ENCODE measurements at places on chromosomes 4 and X.

GRCh38 chr4:128061566-128062536 is 739 bp downstream of the LARP1B start:
- peaks cover 23% of the 10 kb centered on the region for H3K4me1 ChIP-seq
- H3K36me3 ChIP-seq, result no peaks in the 10 kb centered on the region
- H3K4me3 ChIP-seq, result peak overlapping the region; percentile 94
- DNase-seq, result peak; percentile 55

- DNase-seq, result no peak
- peak overlapping the region; percentile 82 for H3K4me3 ChIP-seq
- peaks cover 99% of the 10 kb centered on the region for H3K27me3 ChIP-seq
- H3K4me1 ChIP-seq, result peaks cover 18% of the 10 kb centered on the region
These were observed 14.7 kb upstream of the PITX2 start for GRCh38 chr4:110637408-110638088.

GRCh38 chrX:107728371-107729099 is 47.1 kb downstream of the TSC22D3 start:
- peaks cover 12% of the 10 kb centered on the region for H3K4me1 ChIP-seq
- H3K27me3 ChIP-seq, result no peaks in the 10 kb centered on the region
- H3K27ac ChIP-seq, result no peak overlapping the region
- H3K36me3 ChIP-seq, result no peaks in the 10 kb centered on the region
- no peak overlapping the region for H3K4me3 ChIP-seq
- no peak for DNase-seq

DNA sequence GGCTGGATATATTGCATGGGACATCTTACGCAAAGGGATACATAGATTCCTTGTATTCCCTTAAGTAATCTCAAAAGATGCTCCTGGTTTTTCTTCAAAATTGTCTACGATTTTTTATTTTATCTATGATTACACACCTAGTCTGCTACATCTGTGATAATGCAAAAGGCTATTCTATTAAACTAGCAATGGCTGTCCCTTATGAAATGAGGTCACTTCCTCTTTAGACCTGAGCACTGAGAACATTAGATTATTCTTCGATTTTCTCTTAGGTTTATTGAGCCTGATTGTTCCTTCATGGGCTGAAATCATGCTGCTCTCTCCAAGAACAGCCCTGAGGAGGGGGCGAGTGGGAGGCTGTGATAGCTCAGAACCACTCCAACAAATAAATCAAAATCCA is 126.8 kb upstream of the ENPP6 start:
- no peak for DNase-seq
- H3K36me3 ChIP-seq, result no peaks in the 10 kb centered on the region
- H3K4me1 ChIP-seq, result peaks cover 48% of the 10 kb centered on the region
- H3K27ac ChIP-seq, result no peak overlapping the region
- no peaks in the 10 kb centered on the region for H3K27me3 ChIP-seq

DNA sequence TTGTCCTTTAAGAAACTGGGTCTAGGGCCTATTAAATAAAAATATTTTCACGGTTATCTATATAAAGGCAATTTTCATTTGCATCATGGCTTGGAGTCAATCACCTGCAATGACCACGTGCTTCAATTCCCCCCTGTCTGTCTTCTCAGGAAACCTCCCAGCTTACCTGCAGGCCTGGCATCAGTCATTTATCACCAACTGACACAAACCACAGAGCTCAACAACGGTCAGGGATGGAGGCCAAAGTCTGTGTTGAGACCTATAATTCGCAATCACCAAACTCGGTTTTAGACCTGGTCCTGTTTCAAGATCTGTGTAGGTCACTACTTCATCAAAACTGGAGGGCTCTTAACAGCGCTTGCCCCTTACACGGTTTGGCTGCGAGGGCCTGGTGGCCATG is 1.9 kb downstream of the SLC9A7 start:
- H3K4me3 ChIP-seq, result peak overlapping the region; percentile 90
- no peaks in the 10 kb centered on the region for H3K36me3 ChIP-seq

- H3K4me1 ChIP-seq, result peaks cover 16% of the 10 kb centered on the region
- no peak overlapping the region for H3K27ac ChIP-seq
- no peak for DNase-seq
- H3K4me3 ChIP-seq, result no peak overlapping the region
- H3K36me3 ChIP-seq, result peaks cover 7% of the 10 kb centered on the region
These were observed 68.1 kb upstream of the NAP1L5 start for GRCh38 chr4:88765729-88766128.

DNA sequence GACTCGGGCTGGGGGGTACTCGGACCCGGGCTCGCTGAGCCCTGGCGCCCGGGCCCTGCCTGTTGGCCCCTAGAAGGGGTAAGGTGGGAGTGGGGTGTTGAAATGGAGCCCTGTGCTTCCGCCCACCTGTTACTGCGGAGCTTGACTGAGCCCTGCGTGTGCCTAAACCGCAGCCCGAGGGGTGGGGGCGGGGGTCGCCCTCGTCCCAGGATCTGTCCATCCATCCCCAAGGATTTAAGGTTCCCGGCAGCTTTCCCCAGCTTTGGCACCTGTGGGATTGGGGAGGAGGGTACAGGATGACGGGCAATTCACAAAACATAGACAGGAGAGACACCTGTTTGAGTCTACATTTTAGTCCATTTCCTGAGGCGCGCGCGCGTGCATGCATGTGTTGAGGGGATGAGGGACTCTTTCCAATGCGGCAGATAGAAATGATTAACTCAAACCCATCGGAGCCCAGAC is 779 bp downstream of the GABRQ start:
- no peak for DNase-seq
- H3K27me3 ChIP-seq, result peaks cover 68% of the 10 kb centered on the region

GRCh38 chrX:69366183-69366582 is 137.9 kb upstream of the NALF2 start:
- H3K4me1 ChIP-seq, result no peaks in the 10 kb centered on the region
- no peaks in the 10 kb centered on the region for H3K36me3 ChIP-seq
- H3K27ac ChIP-seq, result no peak overlapping the region
- DNase-seq, result no peak
- no peak overlapping the region for H3K4me3 ChIP-seq
- H3K27me3 ChIP-seq, result no peaks in the 10 kb centered on the region

DNA sequence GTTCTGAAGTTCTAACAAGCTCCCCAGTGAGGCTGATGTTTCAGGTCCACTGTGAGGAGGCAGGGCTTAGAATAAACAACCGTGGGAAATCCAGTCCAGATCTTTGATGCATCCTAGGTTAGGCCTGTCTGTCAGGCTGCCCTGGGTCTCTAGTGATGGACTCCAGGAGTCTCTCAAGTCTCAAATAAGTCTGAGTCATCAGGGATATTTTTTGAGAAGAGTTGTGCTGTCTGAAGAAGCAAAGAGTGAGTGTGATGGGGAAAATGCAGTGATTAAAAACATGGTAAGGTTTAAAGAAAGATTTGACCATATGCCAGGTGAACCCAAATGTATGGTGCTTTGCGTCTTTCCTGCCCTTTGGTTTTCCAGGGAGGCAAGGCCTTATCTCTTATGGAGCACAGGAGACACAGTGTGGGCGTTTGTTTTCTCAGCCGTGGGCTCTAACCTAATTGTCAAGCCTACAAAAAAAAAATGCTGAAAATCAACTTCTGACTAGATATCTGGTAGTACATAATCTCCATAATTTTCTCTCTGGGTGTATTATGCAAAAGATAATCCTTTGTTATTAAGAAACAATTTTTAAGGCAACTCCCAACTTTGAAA is 100.7 kb downstream of the PTTG2 start:
- peaks cover 2% of the 10 kb centered on the region for H3K36me3 ChIP-seq
- H3K27ac ChIP-seq, result no peak overlapping the region
- no peaks in the 10 kb centered on the region for H3K27me3 ChIP-seq
- peaks cover 33% of the 10 kb centered on the region for H3K4me1 ChIP-seq
- H3K4me3 ChIP-seq, result no peak overlapping the region

DNA sequence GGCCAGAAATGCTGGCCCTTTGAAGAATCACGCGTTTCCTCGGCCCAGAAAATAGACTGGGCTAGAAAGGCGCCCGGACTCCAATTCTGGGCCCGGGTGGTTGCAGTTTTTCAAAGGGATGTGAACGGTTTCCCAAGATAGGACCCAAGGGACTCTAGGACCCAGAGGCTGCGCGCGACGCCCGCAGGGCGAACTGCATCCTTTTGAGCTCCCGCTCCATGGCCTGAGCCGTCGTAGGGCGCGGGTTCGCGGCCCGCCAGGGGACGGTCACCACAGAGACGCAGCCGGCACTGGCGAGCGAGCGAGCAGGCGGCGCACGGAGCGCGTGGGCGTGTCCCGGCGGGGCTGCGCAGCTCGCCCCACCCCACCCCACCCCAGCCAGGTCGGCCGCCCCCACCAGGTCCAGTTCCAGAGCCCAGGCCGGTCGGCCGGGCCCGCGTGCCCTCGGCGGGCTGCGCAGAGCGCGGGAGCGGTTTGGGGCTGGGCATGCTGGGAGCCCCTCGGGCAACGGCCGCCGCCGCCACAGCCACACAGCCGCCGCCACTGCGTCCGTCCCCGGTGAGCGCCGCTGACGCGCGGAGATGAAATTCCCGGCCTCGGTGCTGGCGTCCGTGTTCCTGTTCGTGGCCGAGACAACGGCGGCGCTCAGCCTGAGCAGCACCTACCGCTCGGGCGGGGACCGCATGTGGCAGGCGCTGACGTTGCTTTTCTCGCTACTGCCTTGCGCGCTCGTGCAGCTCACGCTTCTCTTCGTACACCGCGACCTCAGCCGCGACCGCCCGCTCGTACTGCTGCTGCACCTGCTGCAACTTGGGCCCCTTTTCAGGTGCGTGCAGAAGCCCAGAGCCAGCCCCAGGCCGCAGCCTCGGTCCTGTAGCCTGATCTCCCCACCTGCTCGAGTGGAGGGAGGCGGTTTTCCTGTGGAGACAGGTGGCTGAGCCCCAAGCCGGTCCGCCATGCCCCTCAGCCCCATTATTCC is at the start of gene XK:
XK (plus strand) TSS at position 411 of the 979 bp plus-strand sequence; CDS start at position 582, 171 bp downstream.
- no peaks in the 10 kb centered on the region for H3K36me3 ChIP-seq
- H3K4me3 ChIP-seq, result peak within 1 kb of the TSS; percentile 56
- DNase-seq, result peak; percentile 12

DNA sequence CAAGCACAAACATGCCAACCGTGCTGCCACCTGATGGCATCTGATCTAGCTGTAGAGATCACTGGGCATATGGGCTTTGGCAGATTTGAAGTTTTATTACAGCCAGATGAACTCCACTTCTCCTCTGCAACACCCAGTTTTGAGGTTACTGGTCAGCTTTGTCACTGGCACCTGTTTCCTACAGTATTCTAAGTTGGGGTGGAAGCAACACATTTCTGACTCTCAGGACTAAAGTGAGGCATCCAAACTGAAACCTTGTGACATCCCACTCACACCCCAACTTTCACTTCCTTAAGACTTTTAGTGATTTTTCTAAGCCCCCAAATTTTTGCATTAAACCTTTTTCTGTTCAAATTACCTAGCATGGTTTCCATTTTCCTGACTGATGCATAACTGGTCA is 115.1 kb upstream of the PCDH18 start:
- no peak overlapping the region for H3K4me3 ChIP-seq
- H3K27me3 ChIP-seq, result no peaks in the 10 kb centered on the region
- no peaks in the 10 kb centered on the region for H3K36me3 ChIP-seq

GRCh38 chrX:14630733-14631132 is 101.4 kb downstream of the GLRA2 start:
- DNase-seq, result no peak
- H3K27ac ChIP-seq, result no peak overlapping the region
- H3K4me1 ChIP-seq, result no peaks in the 10 kb centered on the region
- H3K36me3 ChIP-seq, result peaks cover 2% of the 10 kb centered on the region
- H3K4me3 ChIP-seq, result no peak overlapping the region
- H3K27me3 ChIP-seq, result no peaks in the 10 kb centered on the region

- no peaks in the 10 kb centered on the region for H3K27me3 ChIP-seq
- DNase-seq, result no peak
- no peaks in the 10 kb centered on the region for H3K36me3 ChIP-seq
- H3K4me3 ChIP-seq, result no peak overlapping the region
- H3K27ac ChIP-seq, result no peak overlapping the region
These were observed 22.6 kb downstream of the ADAMTS3 start for GRCh38 chr4:72546456-72546855.

DNA sequence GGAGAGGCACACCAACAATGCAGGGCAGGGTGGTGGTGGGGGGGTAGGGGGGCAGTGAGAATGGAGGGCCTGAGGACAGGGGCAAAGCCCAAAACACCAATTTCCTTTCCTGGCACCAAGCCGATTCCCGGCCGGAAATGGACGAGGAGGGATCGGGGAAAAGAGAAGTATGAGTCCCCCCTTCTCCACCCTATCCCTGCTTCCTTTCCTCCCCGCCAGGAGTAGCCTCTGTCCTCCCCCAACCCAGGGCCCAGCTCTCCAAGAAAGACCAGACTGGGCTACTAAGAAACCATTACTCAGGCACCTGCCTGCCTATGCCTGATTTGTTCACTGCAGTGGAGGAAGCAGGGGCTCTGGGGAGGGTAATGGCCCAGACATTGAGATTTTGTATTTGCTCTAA is 402 bp downstream of the CCDC120 start:
- no peak for DNase-seq
- H3K36me3 ChIP-seq, result peaks cover 7% of the 10 kb centered on the region
- H3K4me3 ChIP-seq, result no peak overlapping the region
- H3K4me1 ChIP-seq, result peaks cover 14% of the 10 kb centered on the region
- H3K27me3 ChIP-seq, result no peaks in the 10 kb centered on the region
- no peak overlapping the region for H3K27ac ChIP-seq

DNA sequence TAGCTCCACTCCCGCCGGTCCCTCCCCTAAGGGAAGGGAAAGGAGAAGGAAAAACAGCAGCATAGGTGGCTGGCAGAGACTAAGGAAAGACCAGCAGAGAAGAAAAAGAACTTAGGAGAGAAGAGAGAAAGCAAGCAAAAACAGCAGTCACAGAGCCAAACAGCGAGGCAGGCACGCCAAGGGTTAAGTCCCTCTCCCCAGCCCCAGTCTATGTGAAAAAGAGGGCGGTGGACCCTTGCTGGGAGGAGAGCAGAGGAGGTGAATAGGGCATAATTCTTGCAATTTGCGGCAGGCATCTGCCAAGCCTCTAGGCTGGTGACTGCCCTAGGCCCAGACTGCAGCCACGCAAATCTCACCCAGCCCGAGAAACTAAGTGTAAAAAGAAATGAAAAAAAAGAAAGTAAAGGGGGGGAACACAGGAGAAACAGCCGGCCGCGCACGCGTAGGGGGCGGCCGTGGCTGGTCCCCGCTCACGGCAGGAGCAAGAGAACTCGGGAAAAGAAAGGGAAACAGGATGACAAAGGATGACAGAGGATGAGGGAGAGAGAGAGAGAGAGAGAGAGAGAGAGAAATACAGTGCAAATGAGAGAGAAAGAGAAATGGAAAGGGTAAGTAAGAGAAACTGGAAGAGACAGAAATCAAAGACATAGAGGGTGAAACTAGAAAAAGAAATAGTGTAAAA is 48.6 kb downstream of the MAGEA9 start:
- H3K27ac ChIP-seq, result peak overlapping the region; percentile 89
- peak overlapping the region; percentile 84 for H3K4me3 ChIP-seq
- DNase-seq, result peak; percentile 25
- H3K36me3 ChIP-seq, result no peaks in the 10 kb centered on the region
- H3K27me3 ChIP-seq, result peaks cover 4% of the 10 kb centered on the region

- no peak overlapping the region for H3K27ac ChIP-seq
- no peaks in the 10 kb centered on the region for H3K27me3 ChIP-seq
- DNase-seq, result no peak
- no peak overlapping the region for H3K4me3 ChIP-seq
- H3K36me3 ChIP-seq, result peaks cover 14% of the 10 kb centered on the region
- no peaks in the 10 kb centered on the region for H3K4me1 ChIP-seq
These were observed 9.5 kb downstream of the NAF1 start for GRCh38 chr4:163157157-163157556.
